ENCODE measurements at places on chromosomes 2 and 18.

GRCh38 chr2:172869861-172870260, 134.2 kb downstream of the RAPGEF4 start:
- no peak for DNase-seq

DNA sequence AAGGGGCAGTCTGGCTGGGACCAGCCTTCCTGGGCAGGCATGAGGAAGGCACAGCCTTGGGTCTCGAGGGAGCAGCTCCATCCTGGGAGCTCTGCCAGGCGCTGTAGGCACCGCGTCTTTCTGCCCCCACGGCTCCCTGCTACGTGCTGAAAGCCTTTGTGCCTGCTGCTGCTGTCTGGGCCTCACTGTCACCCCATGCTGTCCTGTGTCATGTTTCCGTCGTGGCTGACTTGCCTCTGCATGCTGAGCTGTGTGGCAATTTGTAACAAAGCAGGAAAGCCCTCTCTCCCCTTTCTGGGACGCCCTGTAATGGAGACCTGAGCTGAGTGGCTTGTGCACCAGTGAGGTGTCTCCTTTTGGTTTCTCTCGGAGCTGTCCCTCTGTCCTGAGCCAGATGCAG, 152.5 kb downstream of the TSN start:
- DNase-seq: no peak

DNA sequence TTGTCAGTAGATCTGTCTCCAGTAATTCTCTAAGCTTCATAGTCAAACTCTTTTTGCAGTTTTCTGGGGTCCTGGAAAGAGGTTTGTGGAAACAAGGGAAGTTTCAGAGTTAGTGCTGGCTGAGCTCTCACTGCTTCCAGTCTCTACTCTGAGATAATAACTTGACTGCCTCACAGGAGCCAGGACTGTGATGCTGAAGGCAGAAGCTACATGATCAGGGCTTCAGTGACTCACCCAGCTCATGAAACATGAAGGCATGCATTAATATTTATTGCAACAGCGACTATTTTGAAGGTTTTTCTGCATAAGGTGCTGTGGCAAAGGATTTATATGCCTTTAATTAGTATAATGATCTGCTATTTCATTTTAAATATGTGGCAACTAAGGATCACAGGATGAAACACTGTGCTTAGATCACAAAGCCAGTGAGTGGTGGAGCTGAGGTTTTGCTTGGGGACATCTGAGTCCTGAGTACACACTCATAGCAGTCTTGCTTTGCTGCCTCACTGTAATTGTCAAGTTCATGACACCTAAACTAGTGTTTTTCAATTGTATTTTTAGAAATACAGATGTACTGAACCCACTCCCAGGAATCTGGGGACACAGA, 448.4 kb upstream of the GCFC2 start:
- no peak for DNase-seq

- no peak for DNase-seq
Measured at GRCh38 chr18:70107091-70107490, 98.4 kb downstream of the RTTN start.

DNA sequence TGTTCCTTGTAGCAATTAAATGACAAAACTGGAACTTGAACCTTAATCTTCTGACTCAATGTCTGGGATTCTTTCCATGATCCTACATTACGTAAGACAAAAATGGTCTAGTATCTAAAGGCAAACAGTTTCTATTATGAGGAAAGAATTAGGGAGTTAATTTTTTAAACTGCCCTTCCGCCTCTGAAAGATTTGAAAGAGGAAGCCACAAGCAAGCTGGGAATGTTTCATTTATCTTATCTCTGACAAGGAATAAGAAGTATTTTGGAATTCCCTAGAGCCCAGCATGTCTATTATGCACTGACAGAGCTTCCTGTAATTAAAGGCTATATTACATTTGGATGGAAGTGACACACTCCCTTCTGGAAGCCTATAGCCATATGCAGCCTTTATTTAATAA, 558.8 kb upstream of the CDH2 start:
- no peak for DNase-seq

DNA sequence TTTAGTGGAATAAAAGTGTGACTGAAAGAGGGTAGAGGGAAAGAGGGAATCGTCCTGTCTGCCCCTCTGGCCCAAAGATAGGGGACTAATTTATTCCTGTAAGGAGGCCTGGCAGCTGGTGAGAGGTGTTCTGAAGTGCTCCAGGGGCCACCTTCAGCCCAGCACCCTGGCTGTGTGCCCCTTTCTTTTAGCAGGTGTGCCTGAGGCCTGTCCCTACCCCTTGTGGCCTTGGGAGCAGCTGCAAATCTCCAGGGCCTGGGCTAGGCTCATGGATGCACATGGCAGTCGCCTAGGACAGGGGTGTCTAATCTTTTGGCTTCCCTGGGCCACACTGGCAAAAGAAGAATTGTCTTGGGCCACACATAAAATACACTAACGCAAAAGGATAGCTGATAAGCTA, 37.3 kb downstream of the FHOD3 start:
- DNase-seq: no peak

GRCh38 chr2:73176881-73177644, 25.3 kb upstream of the NOTO start:
- peak; percentile 72 for DNase-seq

DNA sequence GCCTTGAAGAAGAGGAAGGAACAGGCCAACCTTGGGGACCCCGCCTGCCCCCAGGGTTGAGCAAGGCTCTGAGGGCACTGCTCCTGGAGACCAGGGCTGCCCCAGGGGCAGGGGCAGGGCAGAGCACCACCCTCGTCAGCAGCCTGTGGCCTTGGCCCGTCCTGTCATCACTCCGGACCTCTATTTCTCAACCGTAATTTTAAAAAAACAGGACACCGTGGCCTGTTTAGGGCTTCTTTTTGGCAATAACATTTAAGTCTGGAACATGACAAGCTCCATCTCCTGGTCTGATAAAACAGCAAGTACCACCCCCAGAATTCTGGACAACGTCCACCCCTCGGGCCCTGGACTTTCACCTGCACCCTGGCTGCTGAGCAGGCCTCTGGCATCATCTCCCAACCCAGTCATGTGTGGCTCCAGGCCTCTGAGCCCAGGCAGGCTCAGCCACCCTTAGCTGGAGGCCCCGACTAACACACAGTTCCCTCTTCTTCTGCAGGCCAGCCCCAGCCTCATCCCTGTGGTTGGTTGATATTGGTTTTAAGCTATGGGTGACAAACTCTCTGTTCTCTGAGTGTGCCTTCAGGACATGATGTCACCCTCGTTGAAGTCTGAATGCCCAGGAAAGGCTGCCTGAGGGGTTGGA, 22.6 kb upstream of the ID2 start:
- no peak for DNase-seq
